ENCODE measurements at places on chromosomes 6 and 20. TPM values are rescaled to one million over a fixed set of nuclear protein-coding genes. Genes with fewer than 3 reads are reported as not detected.

ARMC2 gene
- total RNA-seq, result 0.79 TPM

NTSR1 gene
- 0.05 TPM for total RNA-seq

DEFB119 gene
- not detected for total RNA-seq

SMLR1 gene
- total RNA-seq, result not detected

ZSCAN12 gene
- 5.1 TPM for total RNA-seq

SYCP2 gene
- 3.1 TPM for total RNA-seq

CSTF1 gene
- total RNA-seq, result 39.1 TPM

DYNLRB1 gene
- total RNA-seq, result 36.9 TPM

SIRPA gene
- total RNA-seq, result 55.2 TPM

EPB41L1 gene
- total RNA-seq, result 21.1 TPM

WFDC5 gene
- total RNA-seq, result not detected

PAK5 gene
- not detected for total RNA-seq

DUSP15 gene
- 0.34 TPM for total RNA-seq

MOXD1 gene
- total RNA-seq, result 0.34 TPM

SPATS1 gene
- total RNA-seq, result not detected

TXNDC5 gene
- total RNA-seq, result 2,879 TPM

CFB gene
- total RNA-seq, result 1.6 TPM

PSORS1C2 gene
- not detected for total RNA-seq

DEFB124 gene
- total RNA-seq, result not detected

NOX3 gene
- not detected for total RNA-seq

- DNase-seq, result no peak
Measured at GRCh38 chr6:131972741-131973140, 21.6 kb upstream of the CCN2 start.

GRCh38 chr6:112281821-112282615 is 27.7 kb upstream of the LAMA4 start:
- peak; percentile 77 for DNase-seq

DNA sequence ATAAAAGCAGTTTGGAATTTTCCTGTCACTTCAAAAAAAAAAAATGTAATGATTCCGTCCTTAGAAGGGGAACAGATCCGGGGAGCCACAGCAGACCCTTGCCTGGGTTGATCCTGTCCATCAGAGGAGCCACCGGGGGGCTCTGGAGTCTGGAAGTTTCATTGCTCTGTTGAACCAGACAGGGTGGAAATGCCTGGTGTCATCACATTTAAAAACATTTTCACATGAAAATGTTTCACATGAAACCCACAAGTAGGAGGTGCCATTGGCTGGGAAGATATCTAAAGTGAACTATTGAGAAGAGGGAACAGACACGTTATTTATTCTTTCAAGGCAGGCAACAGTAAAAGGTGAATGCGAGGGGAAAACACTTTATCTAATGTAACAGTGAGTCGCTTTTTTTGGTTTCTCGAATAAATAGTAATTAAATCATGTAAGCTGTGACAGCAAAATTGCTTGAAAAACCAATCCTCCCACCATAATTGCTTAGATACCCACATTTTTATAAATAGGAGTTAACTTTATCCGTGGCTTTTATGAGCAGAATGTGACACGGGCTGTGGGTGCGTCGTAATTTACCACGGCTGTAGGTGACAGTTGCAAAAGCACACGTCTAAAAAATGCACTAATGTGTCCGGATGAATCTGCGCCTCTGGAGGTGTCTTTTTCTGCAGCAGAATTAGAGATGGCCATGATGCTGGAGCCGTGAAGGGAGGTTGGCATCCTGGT is 323.4 kb downstream of the TAF4 start:
- no peak for DNase-seq

DNA sequence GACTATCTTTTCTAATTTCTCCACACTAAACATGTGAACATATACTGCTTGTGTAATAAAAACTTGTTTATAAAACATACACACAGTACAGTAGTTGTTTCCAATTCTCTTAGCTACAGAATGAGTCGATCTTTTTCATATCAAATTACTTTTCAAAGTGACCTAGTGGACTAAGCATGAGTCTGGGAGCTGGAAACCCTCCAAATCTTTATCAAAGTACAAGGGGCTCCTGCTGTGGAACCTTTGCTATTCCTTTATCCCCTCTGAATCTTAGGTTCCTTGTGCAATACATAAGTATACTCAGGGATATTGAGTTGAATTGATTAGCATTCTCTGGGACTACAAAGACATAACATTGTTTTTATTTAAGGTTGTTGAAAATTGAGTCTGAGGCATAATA is 48.7 kb upstream of the TAB2 start:
- DNase-seq, result no peak

- DNase-seq, result no peak
Measured at GRCh38 chr6:117487821-117488220, 5.3 kb downstream of the DCBLD1 start.

- no peak for DNase-seq
Measured at GRCh38 chr20:23313271-23313670, 37.3 kb upstream of the NXT1 start.

- DNase-seq, result no peak
Measured at GRCh38 chr20:59738851-59739250, 134.5 kb downstream of the PHACTR3 start.

DNA sequence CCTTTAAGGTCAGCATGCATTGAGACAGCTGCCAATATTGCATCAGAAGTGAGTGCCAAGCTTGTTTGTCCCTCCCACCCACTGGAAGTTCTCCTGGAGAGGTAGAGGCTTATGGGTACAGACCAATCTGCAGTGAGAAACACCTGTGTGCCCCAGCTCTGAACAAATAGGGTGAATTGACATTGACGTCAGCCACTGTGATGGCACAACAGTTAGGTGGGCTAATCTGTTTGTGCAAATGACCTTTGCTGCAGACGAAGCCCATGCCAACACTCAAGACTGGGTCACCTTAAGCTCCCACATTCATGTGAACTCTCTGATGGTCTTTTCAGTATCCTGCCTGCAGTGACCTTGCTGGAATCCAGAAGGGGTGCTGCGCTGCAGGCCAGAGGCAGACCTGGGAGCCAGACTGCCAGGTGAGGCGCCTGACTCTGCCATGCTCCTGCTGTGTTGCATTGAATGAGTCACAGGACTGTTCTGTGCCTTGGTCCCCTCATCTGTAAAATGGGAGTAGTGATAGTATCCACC is 99.9 kb downstream of the ALDH8A1 start:
- DNase-seq, result no peak

DNA sequence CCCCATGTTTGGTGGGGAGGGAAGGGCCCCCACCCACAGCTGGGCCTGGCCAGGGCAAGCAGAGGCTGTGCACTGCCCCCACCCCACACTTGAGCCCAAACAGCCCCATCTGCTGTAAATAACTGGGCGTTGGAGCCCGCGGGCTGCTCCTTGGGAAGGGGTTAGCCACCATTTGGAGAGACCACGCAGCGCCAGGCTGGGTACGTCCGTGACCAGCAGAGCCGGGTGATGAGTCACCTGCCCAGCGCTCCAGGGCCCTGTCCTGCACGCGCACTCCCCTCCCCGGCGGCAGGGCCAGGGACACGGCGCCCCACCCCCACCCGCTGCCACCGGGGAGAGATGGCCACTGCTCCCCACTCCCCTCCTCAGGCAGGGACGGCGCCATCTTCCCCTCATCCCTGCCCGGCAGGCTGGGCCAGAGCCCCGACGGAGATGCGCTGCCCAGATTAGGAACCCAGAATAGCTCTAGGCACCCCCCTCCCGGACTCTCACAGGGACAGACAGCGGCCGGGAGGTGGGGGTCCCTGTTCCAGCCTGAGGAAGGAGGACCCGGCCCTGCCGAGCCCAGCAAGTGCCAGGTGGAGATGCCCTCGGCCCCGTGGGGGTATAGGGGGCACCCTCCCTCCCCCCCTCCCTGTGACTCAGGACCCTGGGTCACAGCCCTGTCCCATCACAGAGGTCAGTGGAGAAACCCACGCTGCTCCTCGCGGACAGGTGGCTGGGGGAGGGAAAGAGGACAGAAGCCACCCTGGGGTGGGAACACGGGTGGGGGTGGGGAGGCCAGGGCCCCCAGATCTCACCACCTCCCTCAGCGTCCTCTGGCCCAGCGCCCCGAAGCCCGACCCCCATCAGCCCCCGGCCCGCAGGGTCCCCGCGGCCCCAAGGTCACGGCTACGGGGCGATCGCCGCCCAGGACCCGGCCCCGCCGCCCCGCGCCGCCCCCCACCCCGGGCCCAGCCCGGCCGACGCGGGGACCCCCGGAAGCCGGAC is 642 bp downstream of the EEF1A2 start:
- DNase-seq, result peak; percentile 37

DNA sequence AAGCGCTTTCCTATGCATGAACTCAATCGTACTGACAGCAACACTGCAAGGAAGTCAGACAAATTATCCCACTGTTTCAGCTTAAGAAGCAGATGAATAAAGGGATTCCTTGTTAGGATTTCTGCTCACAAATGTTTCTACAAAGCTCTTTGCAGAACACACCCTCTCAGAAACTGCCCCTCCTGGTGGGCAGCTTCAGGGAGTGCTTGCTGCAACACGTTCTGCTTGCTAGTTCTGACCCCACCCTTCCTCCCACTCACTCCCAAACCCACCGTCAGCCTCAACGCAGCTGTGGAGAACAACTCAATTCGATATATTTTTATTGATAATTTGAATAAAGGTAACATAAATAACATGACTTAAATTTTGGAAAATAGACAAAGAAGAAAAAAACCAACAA is 250.8 kb upstream of the PRDM1 start:
- DNase-seq, result peak; percentile 22

GRCh38 chr6:108435391-108435790 is 125.3 kb upstream of the FOXO3 start:
- DNase-seq, result no peak

DNA sequence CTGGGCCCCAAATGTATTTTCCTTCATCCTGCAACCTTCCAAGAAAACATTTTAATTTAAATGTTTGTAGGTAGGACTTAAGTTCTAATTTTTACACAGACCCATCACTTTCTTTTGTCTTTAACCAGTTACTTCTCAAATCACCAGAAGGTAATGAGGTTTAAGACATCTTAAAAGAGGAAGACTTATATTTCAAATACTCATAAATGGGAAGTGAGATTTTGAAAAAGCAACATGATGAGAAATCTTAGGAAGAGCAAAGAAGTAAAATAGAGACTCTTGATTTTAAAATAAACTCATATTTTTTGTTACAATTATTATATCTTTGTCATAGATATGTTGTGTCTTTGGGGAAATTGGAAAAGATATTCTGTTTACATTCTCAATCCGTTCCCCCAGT is 82.3 kb downstream of the SYNE1 start:
- DNase-seq, result no peak

DNA sequence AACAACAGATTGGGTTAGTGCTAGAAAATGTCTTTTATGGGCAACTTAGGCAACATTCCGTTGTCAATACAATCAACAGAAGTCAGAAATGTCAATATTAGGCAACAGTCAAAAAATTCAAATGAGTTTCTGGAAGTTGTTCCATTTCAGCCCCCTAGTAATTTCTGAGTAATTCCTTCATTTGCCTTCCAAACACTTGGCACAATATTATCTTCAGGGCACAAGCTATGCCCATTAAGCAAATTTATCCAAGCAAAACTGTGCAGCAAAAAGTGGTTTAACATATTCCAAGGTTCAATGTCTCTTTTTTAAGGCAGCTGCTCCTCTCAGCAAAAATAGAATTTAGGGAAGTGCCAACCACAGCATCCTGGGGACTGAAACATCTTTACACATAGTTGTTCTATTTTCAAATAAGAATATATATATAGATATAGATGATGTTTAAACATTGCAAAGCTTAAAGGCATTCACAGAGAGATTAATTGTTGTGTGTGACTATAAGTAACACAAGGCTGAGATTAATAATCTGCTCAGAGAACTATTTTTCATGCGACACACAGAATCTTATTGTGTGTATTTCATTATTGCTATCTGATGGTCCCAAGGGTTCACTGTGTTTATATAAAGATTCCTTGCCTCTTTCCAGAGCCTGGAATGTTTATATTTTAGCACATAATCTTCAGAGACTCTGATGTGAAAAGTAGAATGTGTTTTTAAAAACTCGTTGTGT is 75.2 kb upstream of the ADTRP start:
- no peak for DNase-seq

- DNase-seq, result peak; percentile 16
Measured at GRCh38 chr6:6556161-6556737, 32.3 kb upstream of the LY86 start.

DNA sequence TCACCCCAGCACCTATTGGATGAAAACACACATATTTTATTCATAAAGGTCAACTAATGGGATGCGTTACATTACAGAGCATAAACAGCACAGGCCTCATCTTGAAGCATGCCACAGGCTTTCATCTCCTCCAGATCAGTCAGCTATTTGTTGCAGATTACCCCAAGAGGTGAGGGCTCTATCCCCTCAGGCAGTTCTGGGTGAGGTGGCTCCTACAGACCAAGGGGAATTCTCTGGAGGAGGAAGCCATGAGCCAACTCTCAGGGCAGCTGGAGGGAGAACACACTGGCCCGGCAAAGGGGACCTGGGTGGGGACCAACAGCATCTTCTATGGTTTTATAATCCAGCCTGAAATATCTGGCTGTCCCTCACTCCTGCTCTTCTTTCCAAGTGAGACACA is 126.4 kb upstream of the BTBD3 start:
- no peak for DNase-seq

DNA sequence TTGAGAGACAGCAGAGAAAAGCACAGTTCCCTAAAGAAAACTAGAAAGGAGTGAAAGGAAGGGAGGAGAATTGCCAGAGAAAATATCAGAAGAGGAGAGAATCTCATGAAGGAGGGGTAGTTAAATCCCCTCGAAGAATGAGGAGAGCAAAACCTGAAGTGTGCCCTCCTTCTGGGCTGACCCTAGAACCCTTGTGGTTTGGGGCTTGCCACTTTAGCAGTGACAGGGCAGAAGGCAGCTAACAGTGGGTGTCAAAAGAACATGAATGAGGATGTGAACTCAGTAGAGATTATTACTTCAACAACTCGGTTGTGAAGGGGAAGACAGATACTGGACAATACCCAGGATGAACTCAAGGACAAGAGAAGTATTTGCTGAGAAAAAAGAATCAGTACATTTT is 73.6 kb downstream of the RALGAPA2 start:
- DNase-seq, result no peak

DNA sequence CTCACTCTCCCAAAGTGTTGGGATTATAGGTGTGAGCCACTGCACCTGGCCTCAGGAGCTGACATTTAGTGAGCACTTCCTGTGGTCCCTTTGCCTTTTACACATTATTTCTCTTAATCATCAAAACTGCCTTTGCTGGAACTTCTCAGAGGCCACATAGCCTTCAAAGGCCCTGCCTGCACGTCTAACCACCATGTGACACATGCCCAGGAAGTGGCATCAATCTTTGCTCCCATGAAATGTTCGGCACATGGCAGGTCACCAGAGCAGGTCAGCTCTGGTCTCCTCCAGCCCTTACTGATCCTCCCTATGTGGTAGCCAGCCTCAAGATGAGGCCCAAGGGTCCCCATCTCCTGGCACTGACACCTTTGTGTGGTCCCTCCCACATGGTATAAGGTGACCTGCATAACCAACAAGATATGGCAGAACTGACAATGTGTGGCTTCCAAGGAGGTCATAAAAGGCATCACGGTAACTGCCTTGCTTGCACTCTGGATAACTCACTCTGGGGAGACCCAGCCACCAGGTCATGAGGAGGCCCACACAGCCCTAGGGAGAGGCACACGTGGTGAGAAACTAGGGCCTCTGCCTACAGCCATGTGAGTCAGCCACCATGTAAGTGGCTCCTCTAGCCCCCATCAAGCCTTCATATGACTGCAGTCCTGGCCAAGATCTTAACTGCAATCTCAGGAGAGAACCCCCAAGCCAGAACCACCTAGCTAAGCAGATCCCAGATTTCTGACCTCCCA is 28.8 kb upstream of the HMGA1 start:
- DNase-seq, result no peak

- DNase-seq, result no peak
Measured at GRCh38 chr20:38225900-38226263, 34.7 kb downstream of the KIAA1755 start.

GRCh38 chr6:95935736-95936135 is 80.0 kb upstream of the FUT9 start:
- no peak for DNase-seq
